ENCODE measurements at places on chromosomes 6 and 20.

- no peak for DNase-seq
Observed at GRCh38 chr6:139962654-139963347, 588.4 kb upstream of the CITED2 start.

- DNase-seq, result no peak
Observed at GRCh38 chr20:63132715-63133471, 83.0 kb downstream of the YTHDF1 start.

DNA sequence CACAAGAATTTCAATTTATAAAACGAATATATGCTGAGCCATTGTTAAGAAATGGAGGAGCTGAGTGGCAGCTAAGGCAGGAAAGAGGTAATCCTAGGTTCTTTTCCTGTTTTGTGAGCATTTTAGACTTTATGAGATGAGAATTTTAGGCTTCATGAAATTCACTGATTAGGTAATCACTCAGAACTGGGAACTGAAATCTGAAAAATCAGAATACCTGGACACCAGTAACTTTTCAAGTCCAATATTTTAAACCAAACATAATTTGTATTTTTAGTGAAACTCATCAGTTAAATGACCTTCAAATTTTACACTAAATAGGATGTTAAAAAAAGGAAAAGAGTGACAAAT is 389.9 kb downstream of the HTR1B start:
- DNase-seq, result no peak

- no peak for DNase-seq
Observed at GRCh38 chr6:116215414-116215813, 38.5 kb downstream of the TSPYL4 start.

GRCh38 chr6:73514746-73515110 is 6.1 kb downstream of the EEF1A1 start:
- no peak for DNase-seq

DNA sequence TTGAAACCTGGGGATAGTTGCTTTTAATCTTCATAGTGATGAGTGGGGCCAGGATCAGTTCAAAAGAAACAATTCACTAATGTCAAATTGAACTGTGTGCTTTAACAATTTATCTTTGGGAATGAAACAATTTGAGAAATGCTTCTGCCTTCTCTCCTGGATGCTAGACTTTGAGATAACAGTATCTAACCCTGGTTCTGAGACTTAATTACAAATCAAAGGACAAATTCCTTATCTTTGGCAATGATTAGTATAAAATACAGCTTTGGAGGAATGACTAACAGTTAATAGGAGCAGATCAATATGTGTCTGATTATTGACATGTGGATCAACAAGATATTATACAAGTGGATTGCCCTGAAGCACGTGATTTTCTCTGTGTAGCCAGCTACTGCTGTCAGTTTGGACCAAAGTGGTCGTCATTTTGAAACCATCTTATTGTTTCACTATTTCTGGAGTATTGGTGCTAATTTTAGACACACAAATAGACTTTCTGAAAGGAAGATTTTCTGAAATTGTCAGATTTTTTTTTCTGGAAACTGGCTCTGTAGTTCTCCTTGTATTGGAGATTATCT is 6.2 kb upstream of the FLRT3 start:
- no peak for DNase-seq

- DNase-seq, result no peak
Observed at GRCh38 chr6:137409266-137409777, 84.9 kb downstream of the OLIG3 start.

- no peak for DNase-seq
Observed at GRCh38 chr6:12813321-12813720, 96.8 kb downstream of the PHACTR1 start.

- peak; percentile 47 for DNase-seq
Observed at GRCh38 chr6:25652007-25652515, at the start of gene SCGN. Gene SCGN (plus strand): TSS chr6:25652215. CDS start chr6:25652404, 189 bp downstream.

DNA sequence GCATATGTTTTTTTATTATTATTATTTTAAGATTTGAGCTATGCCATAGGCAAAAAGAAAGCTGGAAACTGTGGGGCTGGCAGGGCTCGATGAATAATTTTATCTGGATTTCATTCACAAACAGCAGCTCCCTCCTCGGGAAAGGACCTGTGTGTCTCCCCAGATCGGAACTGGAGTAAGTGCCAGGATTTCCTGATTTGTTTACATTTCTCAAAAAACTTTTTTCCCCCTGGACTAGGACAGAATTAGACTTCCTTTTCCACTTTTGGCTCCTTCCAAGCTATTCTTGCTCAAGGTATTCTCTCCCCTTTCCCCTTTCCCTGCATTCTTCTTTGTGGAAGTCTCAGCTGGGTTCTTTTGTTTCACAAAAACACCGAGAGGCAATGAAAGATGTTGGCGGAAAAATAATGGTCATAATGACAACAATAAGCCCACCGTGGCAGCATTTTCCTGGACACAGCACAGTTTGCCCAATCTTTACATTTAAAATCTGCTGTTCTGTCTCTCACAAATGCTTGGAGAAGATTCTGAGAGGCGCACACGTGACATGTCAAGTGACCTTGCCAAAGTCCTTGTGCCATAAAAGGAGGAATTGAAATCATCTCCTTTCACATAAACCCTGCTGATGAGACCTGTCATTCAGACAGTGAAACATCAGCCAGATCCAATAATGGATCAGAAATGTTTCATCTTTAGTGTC is 85.8 kb upstream of the PREP start:
- DNase-seq, result no peak

GRCh38 chr6:160031442-160031841 is 62.6 kb downstream of the IGF2R start:
- DNase-seq, result peak; percentile 9

GRCh38 chr6:133645966-133646740 is 242.8 kb upstream of the TCF21 start:
- DNase-seq, result no peak

- no peak for DNase-seq
Observed at GRCh38 chr6:162179196-162179951, 548.2 kb downstream of the PRKN start.

DNA sequence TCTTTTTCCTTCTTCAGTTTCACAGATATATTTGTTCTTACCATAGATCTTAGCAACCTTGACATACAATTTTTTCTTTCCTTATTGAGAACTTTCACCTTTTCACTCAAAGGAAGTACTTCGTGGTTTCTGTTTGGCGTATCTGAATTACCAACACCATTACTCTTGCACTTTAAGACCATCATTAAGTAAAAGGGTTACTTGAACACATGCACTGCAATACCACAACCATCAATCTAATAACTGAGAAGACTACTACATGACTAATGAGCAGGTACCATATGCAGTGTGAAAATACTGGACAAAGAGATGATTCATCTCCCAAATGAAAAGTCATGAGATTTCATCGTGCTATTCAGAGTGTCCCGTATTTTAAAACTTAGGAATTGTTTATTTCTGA is 21.7 kb upstream of the SENP6 start:
- no peak for DNase-seq

GRCh38 chr20:48970681-48971365 is 49.3 kb downstream of the ARFGEF2 start:
- DNase-seq, result no peak

GRCh38 chr20:36572701-36573102 is 695 bp upstream of the TGIF2 start:
- peak; percentile 88 for DNase-seq

- DNase-seq, result no peak
Observed at GRCh38 chr6:134138226-134138975, 86.0 kb upstream of the SLC2A12 start.
